ENCODE measurements at places on chromosomes 12 and 14.
A peak's percentile ranks its signal among the peaks of the same experiment; 100 is the strongest.

DNA sequence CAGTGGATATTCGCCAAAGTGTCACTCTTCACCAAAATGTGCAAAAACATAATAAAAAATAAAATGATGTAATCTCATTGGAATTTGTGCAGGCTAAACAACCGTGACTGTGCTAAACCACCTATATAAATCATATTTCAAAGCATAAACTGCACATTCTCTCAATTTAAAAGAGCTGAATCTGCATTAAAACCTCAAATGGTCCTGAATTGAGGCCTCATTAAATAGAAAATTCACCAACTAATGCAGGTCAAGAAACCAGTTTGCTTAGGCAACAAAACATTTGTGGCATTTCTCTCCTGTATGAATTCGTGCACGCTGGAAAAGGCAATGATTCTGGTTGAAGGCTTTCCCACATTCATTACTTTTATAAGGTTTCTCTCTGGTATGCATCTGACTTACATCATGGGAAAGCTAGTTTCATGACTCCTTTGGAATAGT lies 80.1 kb upstream of the IFNG-AS1 start:
- DNase-seq: no peak

GRCh38 chr12:79884401-79885006 lies 50.4 kb downstream of the PPP1R12A start:
- no peak for DNase-seq

GRCh38 chr14:71320734-71321573 lies 413.7 kb downstream of the PCNX1 start:
- peak; percentile 45 for DNase-seq

- no peak for DNase-seq
Observed at GRCh38 chr14:67610491-67610890, 9.2 kb upstream of the ARG2 start.

DNA sequence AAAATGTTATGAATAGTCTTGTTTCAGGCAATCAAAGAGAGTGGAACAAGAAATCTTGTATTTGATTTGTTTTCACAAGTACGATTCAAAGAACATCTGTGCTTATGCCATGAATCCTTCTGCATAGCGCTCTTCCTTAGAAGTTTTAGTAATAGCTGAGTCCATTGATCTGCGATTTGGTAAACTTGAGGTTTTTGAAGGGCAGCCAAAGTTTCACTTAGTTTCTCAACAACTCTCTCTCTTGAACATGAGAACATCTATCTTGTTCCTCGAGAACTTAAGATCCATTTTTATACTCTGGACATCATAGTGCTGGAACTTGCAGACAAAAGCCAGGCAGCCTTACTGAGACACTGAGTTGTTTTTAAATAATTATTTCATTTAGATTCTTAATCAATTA lies 96.2 kb upstream of the USP15 start:
- DNase-seq: no peak

- no peak for DNase-seq
Observed at GRCh38 chr14:100263141-100263540, 24.2 kb downstream of the YY1 start.

- DNase-seq: no peak
Observed at GRCh38 chr14:92568621-92569479, 55.3 kb downstream of the RIN3 start.

DNA sequence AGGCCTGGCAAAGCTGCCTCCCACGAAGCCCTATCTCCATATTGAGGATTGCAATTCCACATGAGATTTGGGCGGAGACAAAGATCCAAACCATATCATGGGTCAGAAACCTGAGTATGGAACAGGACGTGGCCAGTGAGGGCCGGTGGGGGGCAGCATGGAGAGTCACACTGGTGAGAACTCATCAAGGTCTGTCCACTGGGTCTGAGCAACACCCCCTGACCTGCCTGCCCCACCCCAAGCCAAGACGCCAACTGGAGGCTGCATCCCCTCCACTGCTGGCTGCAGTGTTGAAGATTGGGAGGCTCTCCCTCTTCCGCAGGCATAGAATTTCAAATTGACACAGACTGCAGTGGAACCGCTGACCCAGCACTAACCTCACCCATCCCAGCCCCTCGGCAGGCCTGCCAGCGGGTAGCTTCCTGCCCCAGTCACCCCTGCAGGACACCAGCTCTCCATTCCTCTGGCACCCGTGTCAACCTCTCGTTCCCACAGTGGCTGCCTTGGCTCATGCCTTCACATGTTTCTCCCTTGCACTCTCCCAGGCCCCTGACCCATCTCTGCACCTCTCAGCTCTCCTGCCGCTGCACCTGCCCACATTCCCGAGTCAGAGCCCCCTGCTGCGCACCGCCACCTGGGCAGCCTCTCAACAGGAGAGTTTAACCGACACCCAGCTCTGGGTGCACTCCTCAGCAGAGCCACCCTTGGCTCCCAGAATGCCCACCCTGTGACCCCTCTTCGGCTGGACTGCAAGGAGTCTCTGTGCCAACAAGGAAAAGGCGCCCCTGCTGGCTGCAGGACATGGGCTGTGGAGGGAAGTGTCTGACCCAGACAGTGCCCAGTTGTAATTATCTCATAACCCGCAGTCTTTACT lies 45.2 kb upstream of the PPP2R5C start:
- DNase-seq: no peak

DNA sequence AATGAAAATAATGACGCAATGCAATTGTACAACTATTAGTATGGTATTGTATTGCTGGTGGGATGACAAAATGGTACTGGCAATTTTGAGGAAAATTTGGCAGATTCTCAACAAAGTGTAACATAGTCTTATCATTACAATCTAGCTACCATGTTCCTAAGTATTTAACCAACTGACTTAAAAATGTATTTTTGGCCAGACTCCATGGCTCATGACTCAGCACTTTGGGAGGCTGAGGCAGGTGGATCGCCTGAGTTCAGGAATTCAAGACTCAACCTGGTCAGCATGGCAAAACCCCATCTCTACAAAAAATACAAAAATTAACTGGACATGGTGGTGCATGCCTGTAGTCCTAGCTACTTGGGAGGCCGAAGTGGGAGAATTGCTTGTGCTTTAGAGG lies 1409.5 kb downstream of the AACS start:
- DNase-seq: no peak

GRCh38 chr12:101608301-101609133 lies 13.7 kb downstream of the MYBPC1 start:
- no peak for DNase-seq

GRCh38 chr14:96894966-96895365 lies 97.8 kb downstream of the VRK1 start:
- no peak for DNase-seq

DNA sequence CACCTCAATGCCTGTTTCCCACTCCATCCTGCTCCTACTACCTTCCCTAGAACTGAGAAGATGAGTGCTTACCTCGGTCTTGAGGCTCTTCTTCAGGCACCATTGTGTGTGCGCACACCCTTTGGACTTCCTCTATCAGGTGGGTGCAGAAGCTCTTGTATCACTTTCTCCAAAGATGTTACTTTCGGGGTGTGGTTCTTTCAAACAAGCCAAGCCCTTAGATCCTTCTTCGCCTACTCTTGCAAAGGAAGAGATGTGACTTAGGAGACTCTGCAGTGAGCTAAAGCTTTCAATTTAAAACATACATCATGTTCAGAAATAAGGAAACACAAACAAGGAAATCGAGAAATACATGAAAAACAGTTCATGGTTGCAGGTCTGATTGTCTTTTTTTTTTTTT lies at the start of gene CLEC4C:
CLEC4C (minus strand) TSS at position 130 of the 400 bp plus-strand sequence; CDS start at position 103, 27 bp downstream.
- no peak for DNase-seq

DNA sequence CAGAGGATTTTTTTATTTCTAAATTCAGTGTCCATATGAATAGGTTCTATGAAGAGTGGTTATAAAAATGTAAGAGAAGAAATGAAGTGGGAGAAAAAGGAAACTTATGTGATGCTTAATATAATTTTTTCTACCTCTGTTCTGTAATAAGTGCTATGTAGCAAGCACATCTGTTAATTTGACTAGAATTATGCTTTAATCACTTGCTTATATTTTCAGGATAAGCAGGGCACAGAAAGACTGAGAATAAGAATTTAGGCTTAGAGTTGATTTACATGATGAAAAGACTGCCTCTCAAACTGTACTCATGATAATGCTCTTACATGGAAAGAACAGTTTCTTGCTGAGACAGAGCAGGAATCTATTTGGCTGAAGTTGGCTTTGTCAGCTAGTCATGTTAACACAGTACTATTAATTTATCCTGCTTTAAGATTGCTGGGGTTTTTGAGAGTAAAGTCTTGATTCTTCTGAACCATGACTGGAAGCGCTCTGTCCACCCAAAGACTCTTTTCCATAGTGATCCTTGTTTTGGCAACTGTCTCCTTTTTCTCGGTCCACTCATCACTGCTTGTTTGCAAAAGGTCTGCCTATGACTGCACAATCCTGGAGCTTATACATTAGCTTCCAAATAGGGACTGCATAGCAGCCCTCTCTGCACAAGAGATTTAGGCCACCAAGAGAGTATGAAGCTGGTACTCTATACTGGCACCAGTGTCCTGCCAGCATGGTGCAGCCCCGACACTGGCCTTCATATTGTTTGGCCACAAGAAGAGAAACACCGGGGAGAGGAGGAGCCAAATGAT lies 98.8 kb downstream of the AKAP6 start:
- no peak for DNase-seq

GRCh38 chr14:104290058-104290667 lies 151.8 kb downstream of the KIF26A start:
- DNase-seq: no peak

DNA sequence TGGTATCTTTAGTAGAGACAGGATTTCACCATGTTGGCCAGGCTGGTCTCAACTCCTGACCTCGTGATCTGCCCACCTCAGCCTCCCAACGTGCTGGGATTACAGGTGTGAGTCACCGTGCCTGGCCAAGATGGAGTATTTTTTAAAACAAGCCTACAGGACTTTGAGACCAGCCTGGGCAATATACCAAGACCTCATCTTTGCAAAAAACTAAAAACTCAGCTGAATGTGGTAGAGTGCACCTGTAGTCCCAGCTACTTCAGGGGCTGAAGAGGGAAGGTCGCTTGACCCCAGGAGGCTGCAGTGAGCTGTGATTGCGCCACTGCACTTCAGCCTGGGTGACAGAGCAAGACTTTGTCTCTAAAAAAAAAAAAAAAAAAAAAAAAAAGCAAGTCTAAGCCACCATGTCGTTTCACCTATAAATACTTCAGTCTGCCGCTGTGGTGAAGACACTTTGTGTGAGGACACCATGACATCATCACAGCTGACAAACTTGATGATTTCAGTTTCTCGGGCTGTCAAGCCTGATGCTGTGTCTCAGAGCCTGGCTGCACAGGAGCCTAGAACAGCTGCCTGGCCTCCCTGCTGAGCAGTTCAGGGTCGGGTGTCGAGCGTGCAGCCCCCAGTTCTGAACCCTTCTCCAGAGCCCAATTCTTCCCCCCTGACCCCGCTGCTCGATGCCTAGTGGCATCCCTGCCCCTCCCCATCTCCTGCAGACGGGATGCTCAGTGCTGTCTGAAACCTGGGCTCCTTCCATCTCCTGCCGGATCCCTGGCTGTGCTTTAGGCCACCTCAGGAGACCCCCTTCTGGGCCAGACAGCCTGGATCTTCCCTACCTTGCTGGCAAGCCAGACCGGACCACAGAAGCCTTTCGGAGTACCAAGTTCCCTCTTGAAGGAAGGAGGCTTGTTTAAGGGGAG lies 119.2 kb upstream of the EVL start:
- DNase-seq: no peak

- DNase-seq: no peak
Observed at GRCh38 chr12:105523164-105524057, 192.9 kb downstream of the C12orf75 start.

DNA sequence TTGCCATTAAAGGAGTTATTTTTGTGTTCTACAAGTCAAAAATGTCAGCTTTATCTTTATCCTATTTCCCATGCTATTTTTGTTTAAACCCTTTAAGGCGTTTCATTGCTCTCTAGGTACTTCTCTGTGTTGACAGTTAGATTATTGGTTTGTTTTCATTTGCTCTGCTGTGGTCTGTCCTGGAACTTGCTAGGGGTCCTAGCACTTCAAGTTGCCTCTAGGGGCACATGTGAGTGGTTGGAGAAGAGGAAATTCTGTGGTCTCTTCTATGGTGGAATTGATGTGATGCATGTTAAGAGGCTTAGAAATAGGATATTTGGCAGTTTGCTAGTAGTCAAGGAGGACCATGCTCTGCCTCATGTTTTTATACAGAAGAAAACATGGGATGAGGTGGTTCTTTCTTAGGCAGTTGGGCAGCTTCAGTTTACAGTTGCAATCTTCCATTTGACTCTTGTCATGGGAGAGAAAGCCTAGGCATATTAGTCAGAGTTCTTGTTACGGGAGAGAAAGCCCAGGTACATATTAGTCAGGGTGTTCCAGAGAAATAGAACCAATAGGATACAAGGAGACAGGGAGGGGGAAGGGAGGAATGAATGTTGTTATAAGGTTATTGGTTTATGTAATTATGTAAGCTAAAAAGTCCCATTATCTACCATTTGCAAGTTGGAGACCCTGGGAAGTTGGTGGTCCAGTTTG lies 14.4 kb downstream of the TTLL5 start:
- DNase-seq: no peak

DNA sequence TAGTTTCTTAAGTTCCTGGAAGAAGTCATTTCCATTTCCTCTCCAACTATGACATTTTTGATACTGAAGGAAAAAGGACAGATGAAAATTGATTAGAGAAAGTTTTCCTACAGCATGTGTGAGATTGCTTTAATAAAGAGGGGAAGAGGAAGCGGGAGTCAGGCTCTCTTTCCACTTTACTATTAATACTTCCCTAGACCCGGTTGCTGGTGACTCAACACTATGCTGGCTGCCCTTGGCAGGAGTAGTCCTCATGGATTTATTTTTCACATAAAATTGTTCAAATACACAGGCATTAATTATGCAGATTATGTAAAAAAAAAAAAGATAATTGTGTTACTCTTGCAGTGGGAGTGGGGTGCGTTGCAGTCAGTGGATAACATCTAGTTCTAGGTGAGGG lies 293.4 kb downstream of the EGLN3 start:
- no peak for DNase-seq

DNA sequence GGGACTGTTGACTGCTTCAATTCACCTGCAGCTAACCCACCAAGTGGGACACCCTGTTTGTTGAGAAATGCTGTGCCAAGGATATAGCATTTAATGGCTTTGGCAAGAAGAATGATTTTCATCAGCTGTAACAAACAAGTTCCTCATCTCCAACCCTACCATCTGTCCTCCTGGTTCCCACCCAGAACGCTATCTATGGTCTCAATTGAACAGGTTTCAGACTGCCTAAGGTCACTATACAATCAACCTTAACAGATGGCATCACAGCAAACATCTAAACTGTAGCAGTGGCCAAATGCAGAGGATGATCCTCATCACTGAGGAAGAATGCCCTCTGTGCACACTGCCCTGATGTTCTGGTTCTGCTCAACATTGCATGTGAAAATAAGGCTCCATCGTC lies 546.2 kb upstream of the FOXG1 start:
- DNase-seq: no peak

DNA sequence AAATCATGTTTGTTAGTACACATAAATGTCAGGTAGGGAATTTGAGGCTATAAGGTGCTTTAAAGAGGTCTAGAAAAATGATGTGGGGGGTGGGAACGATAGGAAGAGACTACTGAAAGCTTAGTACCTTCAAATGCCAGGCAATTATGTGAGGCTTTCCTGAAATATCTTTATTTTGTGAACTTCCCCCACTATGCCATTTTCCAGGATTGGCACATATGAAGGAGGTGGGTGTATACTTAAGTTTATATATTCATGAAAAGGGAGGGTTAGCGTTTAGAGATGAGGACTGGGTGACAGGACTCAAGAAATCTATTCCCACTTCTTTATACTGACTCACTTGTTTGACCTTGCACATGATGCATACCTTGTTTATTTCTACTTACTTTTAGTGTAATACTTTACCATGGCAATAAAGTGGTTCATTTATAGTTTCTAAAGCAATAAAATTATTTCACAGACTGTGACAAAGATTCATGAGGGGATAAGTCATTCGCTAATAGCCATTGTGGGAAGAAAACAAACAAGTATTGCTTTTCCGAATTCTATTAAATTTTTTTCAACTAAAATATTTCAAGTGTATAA lies 77.1 kb downstream of the PLEKHA5 start:
- DNase-seq: no peak

All from activated naive CD4-positive, alpha-beta T cell (primary cell).